ENCODE measurements at places on chromosomes 4 and X.

DNA sequence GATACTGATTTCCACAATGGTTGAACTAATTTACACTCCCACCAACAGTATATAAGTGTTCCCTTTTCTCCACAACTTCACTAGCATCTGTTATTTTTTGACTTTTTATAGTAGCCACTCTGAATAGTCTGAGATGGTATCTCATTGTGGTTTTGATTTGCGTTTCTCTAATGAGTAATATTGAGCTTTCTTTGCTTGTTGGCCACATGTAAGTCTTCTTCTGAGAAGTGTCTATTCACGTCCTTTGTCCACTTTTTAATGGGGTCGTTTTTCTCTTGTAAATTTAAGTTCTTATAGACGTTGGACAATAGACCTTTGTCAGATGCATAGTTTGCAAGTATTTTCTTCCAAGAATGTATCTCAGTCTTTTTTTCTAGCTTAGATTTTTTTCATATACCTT, 10.0 kb downstream of the FBXW7 start:
- DNase-seq: no peak

DNA sequence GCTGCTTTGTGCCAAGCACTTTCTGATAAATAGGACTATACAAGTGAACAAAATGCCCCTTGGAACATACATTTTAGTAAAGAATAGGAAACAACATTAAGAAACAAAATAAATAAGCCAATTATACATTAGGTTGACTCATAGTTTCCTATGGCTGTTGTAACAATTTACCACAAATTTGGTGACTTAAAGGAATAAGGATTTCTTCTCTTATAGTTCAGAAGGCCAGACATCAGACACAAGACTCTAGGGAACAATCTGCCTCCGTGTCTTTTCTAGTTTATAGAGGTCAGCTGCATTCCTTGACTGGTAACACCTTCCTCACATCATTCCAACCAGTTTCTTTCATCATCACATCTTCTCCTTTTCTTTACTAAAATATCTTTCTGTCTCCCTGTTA, 235.9 kb upstream of the PCDH18 start:
- DNase-seq: no peak

- peak; percentile 37 for DNase-seq
Measured at GRCh38 chr4:83605744-83606172, 69.8 kb downstream of the GPAT3 start.

DNA sequence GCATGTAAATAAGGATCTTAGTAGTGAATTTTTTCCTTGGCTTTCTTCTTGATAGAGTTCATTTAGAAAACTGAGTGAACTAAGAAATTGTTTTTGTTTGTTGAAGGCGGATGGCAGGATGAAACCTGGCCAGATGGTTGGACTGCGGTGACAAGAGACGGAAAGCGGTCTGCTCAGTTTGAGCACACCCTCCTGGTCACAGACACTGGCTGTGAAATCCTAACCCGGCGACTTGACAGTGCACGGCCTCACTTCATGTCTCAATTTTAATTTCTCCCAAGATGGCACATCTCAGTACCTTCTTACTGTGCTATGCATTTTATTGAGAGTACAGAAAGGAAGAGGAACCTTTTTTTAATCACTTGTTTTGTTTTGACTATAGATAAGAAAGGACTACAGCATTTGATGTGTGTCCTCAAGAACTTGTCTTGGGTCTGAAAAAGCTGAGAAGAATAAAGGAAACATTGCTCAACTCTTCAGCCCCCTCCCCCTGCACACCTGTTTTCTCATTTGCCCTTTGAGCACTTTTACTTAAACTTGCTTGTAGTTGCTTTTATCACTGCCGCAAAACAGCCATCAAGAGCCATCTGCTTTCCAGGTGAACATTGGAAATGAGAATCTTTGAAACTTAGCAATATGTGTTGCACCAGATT, 27.4 kb downstream of the ADH5 start:
- DNase-seq: no peak

GRCh38 chrX:44400588-44400987, 57.1 kb upstream of the EFHC2 start:
- no peak for DNase-seq

- no peak for DNase-seq
Measured at GRCh38 chrX:41981481-41982013, 58.2 kb upstream of the CASK start.

DNA sequence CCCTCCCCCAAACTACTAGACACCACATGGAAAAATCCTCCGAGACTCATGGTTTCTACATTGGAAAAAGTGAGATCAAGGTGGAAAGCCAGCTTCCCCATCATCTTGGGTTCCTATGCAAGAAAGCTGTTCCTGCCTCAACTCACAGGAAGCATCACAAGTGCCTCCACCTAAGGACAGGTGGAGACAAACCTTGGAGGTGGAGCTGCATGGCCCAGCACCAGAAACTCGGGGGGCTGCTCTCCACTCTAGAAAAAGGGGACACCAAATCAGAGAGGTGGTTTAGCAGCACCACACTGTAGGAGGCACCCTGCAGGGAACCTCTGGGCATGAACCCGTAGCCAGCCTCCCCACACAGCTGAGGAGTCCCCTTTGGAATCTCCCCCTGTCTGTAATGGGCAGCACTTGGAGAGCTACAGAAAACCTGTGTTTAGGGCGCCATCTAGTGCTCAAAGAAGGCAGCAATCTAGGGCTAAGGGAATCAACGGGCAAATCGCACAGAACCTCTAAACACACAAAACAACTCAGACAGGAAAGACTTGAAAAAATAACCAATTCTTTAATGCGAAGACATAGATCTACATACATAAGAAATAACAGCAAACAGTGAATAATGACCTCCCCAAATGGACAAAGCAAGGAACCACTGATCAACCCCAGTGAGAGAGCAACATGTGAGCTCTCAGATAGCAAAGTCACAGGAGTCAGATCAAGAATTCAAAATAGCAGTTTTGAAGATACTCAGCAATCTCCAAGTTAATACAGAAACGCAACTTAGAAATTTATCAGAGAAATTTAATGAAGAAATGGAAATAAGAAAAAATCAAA, 37.0 kb upstream of the ZBTB33 start:
- peak; percentile 30 for DNase-seq

GRCh38 chrX:151929126-151929525, 16.4 kb downstream of the MAGEA4 start:
- DNase-seq: no peak

DNA sequence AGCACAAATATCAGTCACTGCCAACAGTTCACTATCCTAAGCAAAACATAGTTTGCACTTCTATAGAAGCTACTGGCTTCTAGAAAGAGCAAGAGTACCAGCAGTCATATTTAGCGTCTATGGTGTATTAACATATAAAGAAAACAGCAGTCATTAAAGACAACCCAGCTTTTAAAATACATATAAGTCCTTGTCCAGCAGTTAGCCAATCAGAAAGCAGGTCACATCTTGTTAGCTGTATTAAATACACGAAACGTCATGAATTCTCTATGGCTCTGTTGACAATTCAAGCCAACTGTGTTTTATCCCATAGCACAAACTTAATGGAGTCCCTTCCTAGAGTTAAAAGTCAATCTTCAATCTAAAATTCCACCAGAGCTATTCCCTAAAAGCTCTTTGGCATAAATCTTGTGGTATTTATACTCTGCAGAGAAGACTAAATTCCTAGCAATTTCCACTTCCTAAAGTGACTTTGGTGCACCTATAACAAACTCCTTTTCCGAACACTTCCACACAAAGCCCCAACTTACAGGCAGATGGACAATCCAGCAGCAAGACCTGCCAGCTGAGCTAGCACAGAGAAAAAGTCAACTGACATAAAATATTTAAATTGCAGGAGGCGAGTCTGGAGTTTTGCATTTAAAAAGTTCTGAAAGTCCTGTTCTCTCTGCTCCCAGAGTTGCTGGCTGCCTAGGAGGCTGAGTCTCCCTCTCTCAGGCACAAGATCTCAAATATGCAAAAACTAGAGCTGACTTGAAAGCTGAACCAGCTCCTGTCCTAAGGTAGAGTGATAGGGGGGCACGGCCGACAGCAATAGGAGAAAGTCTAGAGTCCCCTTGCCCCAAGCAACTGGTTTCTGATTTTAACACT, 1.3 kb downstream of the LDB2 start:
- DNase-seq: peak; percentile 36

DNA sequence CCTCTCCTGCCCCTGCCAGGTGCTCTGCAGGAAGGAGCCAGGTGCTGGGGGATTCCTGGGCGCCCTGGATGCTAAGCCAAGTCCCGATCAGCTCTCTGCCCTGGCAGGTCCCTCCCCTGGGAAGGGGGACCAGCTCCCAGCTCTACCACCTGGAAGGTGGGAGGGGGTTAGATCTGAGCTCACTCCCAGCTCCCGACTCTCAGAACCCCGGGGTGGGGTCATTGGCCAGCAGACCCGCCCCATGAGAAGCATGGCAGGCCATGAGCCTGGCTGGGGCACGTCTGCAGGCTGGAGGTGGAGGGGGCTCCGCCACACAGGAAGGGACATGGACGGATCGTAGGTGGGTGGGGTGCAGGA, 83.4 kb upstream of the NKX1-1 start:
- DNase-seq: no peak

GRCh38 chr4:20305976-20306375, 54.3 kb downstream of the SLIT2 start:
- DNase-seq: no peak

GRCh38 chrX:13763489-13763888, 28.9 kb downstream of the OFD1 start:
- no peak for DNase-seq

DNA sequence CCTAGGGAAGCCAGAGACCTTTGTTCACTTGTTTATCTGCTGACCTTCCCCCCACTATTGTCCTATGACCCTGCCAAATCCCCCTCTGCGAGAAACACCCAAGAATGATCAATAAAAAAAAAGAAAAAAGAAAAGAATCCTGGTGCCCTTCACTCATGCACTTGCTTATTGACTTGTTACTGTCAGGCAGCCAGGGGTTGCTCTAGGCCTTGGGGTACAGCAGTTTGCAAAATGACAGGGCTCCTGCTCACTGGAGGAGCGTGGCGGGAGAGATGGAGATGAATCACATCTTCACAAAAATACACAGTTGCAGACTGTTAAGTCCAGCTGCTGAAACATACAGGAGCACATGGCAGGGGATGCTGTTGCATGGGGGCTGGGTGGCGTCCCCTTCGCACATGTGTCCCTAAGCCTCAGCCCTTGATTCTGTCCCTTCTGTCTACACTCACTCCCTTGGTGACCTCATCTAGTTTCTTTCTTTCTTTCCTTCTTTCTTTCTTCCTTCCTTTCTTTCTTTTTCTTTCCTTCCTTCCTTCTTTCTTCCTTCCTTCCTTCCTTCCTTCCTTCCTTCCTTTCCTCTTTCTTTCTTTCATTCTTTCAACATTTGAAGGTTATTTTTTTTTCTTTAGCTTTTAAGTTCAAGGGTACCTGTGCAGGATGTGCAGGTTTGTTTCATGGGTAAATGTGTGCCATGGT, 16.9 kb upstream of the TMEM271 start:
- DNase-seq: no peak

DNA sequence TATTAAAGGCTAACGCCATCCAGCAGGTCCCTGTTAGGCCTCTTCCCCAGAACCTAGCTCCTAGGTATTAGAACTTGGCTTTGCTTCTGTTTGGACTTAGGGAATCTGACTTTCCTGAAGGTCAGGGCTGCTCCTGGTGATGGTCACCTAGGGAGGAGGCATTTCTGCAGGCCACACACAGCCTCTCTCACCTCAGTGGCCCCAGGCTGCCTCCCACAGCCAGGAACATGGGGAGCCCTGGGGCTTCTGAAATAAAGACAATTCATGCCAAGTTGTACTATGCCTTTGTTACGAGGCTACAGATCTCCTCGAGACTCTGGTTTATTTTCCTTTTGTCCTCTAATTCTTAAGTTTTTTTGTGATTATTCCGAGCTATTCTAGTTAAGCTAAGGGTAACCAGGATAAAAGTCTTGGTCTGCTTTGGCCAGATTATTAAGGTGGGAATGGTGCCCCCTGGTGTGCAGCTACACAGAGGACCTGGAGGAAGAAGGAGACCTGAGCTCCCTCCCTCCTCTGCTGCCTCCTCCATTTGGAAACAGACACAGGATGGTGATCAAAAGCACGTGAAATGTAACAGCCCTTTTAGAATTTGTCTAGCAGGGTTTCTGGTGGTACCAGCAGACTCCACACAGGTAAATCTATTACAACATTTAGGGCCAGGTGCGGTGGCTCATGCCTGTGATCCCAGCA, 131.0 kb downstream of the DCLK2 start:
- peak; percentile 20 for DNase-seq

DNA sequence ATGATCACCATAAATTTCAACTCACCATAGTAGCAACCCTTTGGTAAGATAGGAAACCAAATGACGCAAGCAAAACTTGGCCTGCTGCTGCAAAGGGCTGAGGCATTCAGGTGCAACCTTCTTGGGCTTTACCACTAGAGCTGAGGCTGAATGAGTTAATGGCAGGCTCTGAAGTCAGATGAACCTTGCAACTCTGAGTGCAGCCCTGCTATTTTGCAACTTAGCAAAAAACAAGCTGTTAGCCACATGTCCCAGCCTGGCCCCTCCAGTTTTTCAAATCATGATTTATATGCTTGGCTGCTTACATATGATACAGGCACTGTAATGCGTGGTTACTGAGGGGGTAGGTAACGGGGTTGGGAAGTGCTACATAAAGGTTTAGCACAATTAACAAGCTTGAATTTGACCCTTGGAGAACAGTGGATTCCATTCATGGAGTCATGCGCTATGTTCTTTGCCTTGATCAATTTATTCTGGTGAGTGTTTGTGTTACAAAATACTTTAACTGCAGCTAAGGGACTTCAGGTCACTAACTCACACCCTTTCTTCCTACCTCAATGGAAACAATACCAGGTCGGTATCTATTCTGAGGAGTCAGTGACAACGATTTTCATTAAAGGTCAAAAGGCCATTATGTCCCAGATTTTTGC, 80.5 kb upstream of the PPARGC1A start:
- DNase-seq: peak; percentile 12

DNA sequence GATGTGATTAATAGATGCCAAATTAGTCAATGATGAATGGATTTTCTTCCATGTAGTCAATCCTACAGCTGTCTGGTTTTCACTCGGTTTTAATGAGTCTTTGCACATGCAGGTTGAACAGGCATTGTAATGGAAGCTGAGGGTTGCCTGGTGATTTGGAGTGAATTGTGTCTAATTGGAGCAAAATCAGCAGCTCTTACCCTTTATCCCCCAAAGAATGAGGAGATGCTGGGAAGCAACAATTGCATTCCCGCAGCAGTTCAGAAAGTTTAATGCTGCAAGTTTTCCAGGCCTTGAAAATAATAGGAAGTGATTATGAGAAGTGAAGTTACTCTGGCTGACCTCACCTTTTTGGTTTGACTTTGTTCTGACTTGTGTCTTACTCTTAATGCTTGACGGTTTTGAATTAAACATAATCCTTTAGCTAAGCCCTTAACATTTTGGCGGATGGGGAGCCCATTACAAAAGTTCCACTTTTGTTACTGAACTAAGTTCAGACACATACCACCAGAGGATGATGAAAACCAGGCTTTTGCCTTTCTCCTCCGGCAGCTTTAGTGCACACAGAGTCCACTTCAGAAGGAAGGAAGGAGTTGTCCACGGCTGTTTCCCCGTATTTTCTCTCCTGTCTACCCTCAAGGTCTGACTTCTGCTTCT, 78.8 kb upstream of the TBC1D9 start:
- DNase-seq: no peak

- no peak for DNase-seq
Measured at GRCh38 chr4:113919611-113920010, 59.8 kb downstream of the ARSJ start.

All from right kidney (tissue), 9 donors.